ENCODE measurements at places on chromosomes 4 and X.

- DNase-seq = no peak
These were observed 1104.2 kb upstream of the IGFBP7 start for GRCh38 chr4:58214376-58214775.

DNA sequence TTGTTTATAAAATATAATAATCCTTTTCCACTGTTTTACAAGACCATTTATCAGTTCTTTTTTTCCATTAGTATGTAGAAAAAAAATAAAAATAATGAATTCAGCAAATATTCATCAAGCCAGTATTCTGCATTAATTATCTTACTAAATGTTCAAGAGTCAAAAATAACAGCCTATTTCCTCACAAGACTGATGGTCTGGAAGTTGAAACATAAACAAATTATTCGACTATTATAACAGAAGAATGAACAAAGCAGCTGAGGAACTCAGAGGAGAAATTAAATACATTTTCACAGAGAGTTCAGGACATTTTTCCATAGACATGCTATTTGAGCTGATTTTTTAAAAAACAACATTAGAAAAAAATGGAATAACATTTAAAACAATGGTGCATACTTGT is 2594.8 kb downstream of the ARAP2 start:
- no peak for DNase-seq

DNA sequence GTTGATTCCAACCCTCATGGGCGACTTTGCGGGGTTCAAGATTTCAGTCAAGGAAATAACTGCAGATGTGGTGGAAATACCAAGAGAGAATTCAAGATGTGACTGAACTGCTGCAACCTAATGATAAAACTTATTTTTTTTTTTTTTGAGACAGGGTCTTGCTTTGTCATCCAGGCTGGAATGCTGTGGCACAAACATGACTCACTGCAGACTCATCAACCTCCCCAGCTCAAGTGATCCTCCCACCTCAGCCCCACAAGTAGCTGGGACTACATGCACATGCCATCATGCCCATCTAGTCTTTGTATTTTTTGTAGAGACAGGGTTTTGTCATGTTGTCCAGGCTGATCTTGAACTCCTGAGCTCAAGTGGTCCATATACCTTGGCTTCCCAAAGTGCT is 19.5 kb upstream of the WDFY3 start:
- no peak for DNase-seq

- no peak for DNase-seq
These were observed 244.3 kb downstream of the CBR4 start for GRCh38 chr4:168765726-168766125.

DNA sequence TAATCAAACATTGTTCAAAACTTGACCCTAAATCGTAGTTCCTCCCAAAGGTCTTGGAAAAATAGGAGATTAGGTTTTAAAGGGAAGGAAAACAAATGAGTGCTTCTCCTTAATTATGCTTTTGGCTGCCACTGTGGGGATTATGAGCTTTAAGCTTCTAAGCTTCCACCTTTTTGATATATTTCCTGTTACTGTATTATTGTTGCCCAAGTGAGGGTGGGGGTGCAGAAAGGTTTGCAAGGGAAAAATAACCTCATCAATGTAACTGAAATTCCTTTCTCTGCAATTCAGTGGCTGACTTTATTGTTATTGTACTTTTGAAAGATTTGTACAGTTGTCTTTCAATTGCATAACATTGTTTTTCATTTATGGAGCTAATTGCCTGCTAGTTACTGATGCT is 285.1 kb downstream of the FRMPD4 start:
- no peak for DNase-seq
